ENCODE measurements at places on chromosomes 6 and 20.

- peak; percentile 36 for DNase-seq
Observed at GRCh38 chr6:37092923-37093727, 76.8 kb upstream of the PIM1 start.

GRCh38 chr6:131807644-131808459 is at the start of gene ENPP1:
Gene ENPP1 (plus strand): TSS chr6:131808020. CDS start chr6:131808036, 16 bp downstream.
- peak; percentile 65 for DNase-seq

- no peak for DNase-seq
Observed at GRCh38 chr6:71206089-71206488, 82.5 kb upstream of the OGFRL1 start.

DNA sequence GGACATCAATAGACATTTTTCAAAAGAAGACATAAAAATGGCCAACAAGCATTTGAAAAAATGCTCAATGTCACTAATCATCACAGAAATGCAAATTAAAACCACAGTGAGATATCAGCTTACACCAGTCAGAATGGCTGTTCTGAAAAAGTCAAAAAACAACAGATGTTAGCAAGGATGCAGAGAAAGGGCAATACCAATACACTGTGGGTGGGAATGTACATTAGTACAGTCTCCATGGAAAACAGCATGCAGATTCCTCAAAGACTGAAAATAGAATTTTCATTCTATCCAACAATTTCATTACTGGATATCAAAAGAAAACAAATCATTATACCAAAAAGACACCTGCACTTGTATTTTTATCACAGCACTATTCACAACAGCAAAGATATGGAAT is 85.3 kb downstream of the DCDC2 start:
- DNase-seq, result no peak

GRCh38 chr6:35955970-35956369 is 35.1 kb upstream of the SRPK1 start:
- peak; percentile 35 for DNase-seq

- DNase-seq, result no peak
Observed at GRCh38 chr20:19025430-19026120, 186.9 kb upstream of the SLC24A3 start.

DNA sequence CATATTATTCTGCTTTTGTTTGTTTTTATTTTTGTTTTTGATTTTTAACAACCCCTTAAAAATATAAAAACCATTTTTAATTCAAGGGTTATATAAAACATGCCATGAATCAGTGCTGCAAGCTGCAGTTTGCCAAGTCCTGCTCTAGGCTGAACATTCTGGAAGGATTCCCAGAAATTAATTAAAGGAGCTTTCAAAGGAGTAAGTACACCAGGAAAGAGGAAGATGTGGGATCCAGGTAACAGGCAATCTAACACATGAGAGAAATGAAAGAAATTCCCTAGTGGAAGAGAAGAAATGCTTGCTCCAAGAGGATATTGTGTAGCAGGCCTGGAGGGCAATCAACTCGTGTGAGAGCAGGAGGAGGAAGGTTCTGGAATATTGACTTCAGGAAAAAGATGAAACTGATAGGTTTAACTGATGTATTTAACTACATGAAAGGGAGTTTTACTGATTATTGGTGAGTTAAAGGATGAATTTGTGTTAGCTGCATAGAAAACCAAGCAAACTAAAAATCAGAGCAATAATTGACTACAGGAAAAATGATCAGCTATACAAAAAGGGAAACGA is 146.0 kb upstream of the PHACTR1 start:
- DNase-seq, result no peak

- DNase-seq, result no peak
Observed at GRCh38 chr6:74256381-74256780, 560.4 kb downstream of the CD109 start.

- no peak for DNase-seq
Observed at GRCh38 chr6:95145457-95145856, 431.9 kb upstream of the MANEA start.

Measured in stimulated activated CD8-positive, alpha-beta memory T cell treated with anti-CD3 and anti-CD28 coated beads, Interleukin-4, amount 100 ng/mL, for 48 hours (primary cell).